ENCODE measurements at places on chromosomes 4 and X.
A peak's percentile ranks its signal among the peaks of the same experiment; 100 is the strongest.

DNA sequence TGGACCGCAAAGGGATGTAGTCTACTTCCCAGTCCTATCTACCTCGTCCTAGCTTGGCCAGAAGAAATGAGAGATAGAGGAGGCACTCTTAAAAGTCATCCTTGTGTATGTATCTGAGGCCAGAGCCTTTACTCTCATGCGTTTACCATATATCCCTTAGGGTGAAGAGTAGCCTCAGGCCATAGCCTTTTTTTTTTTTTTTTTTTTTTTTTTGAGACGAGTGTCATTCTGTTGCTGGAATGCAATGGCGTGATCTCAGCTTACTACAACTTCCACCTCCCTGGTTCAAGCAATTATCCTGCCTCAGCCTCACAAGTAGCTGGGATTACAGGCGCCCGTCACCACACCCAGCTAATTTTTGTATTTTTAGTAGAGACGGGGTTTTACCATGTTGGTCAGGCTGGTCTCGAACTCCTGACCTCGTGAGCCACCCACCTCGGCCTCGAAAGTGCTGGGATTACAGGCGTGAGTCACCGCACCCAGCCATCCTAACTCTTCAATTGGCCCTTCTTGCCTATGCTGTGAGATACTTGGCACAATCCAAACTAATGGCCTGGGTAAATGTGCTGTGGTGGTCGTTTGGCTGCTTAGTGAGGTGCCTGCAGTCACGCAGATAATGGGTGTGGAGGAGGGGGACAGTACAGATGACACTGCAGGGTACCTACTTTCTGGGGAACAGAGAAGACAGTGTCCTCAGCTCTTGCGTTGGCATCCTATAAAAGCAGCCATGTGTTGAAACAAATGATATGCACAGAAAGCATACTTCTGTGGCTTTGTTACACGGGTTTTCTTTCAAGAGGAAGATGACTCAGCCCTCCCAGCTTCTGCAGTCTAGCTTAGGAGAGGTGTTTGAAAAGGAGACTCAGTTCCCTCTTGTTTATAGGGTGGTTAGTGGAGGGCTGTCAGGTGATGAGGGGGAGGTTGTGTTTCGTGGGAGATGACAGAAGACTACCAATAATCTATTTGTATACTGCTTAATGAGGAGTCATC, 10.4 kb upstream of the DGAT2L6 start:
- DNase-seq = peak; percentile 1

GRCh38 chrX:2682565-2683177, 8.4 kb upstream of the CD99 start:
- no peak for DNase-seq

DNA sequence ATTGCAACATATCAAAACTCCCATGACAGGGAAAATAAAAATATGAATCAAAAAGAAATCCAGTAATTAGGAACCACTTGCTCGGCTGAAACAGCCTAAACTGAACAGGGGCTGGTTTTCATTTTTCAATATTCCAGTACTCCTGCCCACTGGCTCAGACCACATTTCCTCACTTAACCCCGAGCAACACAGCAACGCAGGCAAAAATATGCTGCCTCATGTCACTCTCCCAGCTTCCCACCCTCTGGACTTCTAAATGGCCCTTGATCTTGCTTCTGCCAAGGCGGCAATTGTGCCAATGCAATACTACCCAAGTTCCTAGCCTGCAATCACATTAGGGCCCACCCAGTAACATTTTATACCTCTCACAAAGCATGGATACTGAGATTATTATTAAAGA, 30.6 kb downstream of the USP46 start:
- DNase-seq = no peak

- DNase-seq = no peak
These were observed 2.8 kb downstream of the STAG2 start for GRCh38 chrX:123964156-123964834.

DNA sequence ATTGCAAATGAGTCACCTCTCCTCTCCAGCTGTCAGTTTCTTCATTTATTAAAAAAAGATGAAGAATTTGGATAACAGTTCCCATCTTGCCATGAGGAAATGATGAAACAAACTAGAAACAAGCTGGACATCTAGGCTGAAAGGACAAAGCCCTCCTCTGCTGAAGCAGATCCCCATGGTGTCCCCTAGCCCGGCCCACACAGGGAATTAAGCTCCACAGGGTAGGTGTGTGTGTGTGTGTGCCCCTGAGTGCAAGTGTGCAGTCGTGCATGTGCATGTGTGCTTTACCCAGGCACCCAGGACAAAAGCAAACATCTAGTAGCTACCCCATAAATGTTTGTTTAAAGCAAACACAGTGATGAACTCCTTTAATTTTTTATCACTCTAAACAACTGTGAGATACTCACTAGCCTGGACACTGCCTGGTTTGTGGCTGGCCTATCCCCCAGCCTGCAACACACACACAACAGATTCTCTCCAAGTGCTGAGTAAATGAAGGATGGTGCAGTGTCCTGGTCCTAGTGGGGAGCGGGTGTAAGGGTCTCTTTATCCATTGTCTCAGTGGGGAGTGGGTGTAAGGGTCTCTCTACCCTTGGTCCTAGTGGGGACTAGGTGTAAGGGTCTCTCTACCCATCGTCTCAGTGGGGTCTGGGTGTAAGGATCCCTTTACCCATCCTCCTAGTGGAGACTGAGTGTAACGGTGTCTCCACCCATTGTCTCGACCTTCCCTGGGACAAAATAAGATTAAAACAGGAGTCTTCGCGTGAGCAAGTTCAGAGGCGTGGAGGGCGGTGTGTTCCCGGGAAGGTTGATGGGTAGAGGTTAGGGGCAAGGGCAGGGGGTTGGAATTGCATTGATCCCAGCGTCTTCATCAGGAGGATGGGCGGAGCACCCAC, 688 bp upstream of the EVC start:
- DNase-seq = no peak

GRCh38 chrX:49860867-49861535, 18.3 kb upstream of the USP27X start:
- DNase-seq = no peak

- no peak for DNase-seq
These were observed 9.9 kb upstream of the PI4K2B start for GRCh38 chr4:25223802-25224375.

DNA sequence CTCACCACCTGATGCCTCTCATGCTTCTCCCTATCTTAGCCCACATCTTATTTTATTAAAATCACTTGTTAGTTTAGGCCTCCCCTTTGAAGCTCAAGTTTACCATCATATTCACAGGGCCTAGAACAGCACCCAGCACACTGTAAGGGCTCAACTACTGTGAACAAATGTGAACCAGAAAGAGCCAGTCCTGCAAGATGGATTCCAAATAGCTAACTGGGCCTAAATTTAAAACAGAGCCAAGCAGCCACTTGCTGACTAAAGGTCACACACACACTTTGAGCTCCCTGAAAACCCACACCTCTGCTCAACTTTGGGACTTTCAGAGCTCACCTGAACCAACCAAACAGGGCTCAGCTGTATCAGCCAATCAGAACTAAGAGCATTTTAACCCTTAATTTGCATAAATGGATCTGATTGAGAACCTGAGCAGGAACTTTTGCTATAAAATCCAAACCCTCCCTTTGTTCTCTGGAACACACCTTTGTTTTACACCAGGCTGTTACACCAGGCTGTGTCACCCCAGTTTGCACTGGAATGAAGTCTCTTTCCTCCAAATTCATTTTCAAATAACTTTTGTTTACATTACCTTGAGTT, 62.1 kb upstream of the EXOC1L start:
- DNase-seq = no peak

DNA sequence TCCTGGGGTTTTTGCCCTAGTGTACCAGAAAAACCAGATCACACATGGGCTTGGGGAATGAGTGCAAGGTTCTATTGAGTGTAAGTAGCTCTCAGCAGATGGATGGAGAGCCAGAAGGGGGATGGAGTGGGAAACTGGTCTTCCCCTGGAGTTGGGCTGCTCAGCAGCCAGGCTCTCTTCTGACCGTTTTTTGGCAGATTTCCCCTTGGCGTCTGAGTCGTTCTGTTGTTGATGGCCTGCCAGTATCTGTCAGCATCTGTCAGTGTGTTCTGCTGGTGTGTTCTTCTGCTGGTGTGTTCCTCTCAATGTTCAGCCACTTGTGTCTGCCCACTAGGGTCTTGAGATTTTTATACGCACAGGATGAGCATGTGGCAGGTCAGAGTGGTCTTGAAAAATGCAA, 633.9 kb upstream of the CPEB2 start:
- DNase-seq = no peak

- DNase-seq = no peak
These were observed 20.4 kb upstream of the WWC2 start for GRCh38 chr4:183078634-183079033.

DNA sequence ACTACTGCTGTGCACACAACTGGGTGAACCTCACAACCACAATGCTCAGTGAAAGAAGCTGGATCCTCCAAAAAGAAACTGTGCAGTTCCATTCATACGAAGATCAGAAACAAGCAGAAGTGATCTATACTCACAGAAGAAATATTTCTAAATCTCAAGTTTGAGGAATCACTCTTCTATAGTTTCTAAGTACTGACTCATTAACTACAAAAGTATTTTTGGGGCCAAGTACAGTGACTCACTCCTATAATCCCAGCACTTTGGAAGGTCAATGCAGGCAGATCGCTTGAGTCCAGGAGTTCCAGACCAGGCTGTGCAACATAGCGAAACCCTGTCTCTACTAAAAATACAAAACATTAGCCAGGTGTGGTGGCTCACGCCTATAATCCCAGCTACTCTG, 51.3 kb upstream of the RELL1 start:
- DNase-seq = peak; percentile 3

- no peak for DNase-seq
These were observed 80.1 kb upstream of the STIM2 start for GRCh38 chr4:26780539-26780938.

DNA sequence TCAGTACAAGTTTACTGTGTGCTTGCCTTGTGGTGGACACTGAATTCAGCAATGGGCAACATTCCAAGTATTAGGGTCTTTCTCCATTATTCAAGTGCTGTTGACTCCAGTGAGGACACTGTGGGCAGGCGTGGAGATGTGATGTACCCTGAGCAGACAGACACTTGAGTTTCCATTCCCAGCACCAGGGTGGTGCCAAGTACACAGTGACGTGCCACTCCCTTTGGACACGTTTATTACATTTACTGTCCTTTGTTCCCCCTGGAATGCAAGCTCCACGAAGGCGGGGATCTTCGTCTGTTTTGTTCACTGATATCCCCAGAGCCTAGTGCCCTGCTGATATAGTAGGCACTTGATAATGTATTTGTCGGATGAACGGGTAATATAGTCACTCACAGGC, 130.6 kb upstream of the STX18 start:
- no peak for DNase-seq

- no peak for DNase-seq
These were observed 433.8 kb downstream of the NAF1 start for GRCh38 chr4:162732876-162733275.

DNA sequence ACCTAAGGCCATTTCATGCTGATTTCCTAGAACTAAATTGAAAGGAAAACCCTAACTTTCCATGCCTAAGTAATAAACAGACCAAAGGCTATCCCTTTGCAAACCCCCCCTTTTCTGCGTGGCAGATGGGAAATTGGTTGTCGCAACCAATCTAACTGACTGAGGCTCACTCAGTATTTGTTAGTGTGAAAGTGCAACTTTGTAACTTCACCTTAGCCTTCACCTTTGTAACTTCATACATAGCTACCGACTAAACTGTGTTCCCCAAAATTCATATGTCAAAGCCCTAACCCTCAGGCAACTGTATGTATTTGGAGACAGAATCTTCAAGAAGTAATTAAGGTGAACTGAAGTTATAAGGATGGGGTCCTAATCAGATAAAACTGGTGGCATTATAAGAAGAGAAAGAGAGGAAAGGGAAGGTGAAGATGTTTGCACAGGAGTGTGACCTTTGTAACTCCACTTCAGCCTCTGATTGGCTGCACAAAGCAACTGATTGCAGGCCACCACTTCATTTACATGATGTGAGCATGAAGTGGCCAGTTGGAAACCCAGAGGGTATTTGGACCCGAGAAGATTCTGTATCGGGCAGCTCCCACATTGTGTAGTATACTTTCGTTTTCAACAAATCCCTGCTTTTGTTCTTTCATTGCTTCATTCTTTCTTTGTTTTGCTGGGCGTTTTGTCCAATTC, 4.9 kb upstream of the TMEM33 start:
- no peak for DNase-seq

- DNase-seq = no peak
These were observed 132.7 kb downstream of the ARHGAP24 start for GRCh38 chr4:85607624-85608023.

DNA sequence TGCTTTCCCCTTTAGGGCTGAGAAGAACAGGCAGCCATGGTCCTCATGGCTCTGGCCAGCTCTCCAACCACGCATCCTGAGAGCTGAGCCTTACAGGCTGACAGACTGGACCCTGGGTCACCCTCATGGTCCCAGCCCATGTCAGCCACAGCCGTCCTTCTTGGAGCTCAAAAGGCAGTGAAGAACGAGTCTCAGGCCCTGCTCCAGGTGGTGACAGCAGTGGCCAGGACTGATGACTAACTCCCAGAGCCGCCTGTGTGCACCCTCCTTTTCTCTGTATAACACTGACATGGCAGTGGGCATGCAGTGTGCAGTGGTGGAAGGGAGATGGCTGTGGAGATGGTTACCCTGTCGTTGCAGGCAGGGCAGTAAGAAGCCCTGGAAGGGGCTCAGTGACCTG, 10.3 kb upstream of the DUSP9 start:
- DNase-seq = no peak
